ENCODE measurements at places on chromosomes 5 and 9. TPM values are rescaled to one million over a fixed set of nuclear protein-coding genes. Genes with fewer than 3 reads are reported as not detected.
A peak's percentile ranks its signal among the peaks of the same experiment; 100 is the strongest.

- H3K27me3 ChIP-seq, result no peaks in the 10 kb centered on the region
- H3K4me3 ChIP-seq, result no peak overlapping the region
- H3K4me1 ChIP-seq, result peaks cover 16% of the 10 kb centered on the region
- DNase-seq, result no peak
- no peaks in the 10 kb centered on the region for H3K36me3 ChIP-seq
These were observed 52.3 kb downstream of the COL15A1 start for GRCh38 chr9:98995971-98996504.

- DNase-seq, result peak; percentile 68
- peak overlapping the region; percentile 34 for H3K27ac ChIP-seq
- peaks cover 2% of the 10 kb centered on the region for H3K4me1 ChIP-seq
- H3K27me3 ChIP-seq, result no peaks in the 10 kb centered on the region
- H3K36me3 ChIP-seq, result no peaks in the 10 kb centered on the region
These were observed 22.2 kb downstream of the TNFSF8 start for GRCh38 chr9:114908104-114908622.

- H3K4me1 ChIP-seq, result no peaks in the 10 kb centered on the region
- no peak for DNase-seq
- no peaks in the 10 kb centered on the region for H3K27me3 ChIP-seq
- H3K27ac ChIP-seq, result no peak overlapping the region
These were observed 122.8 kb downstream of the STARD4 start for GRCh38 chr5:111389390-111390082.

DNA sequence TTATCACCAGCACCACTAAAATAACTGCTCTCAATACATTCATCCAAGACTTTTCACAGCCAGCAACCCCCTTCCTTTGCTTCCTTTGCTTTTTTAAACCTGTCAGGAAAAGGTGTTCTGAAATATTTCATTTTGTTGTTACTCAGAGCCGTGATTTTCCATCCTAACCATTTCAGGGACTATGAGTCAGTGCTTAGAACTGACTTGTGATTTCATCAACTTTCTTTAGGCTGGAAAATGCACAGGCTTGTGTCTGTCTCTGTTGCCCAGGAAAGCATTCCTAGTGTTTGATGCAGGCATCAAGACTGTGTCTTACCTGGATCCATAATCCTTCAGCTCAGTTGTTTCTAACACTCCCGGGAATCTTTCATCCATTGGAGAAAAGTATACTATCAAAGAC, 805.6 kb downstream of the BRINP1 start:
- H3K27me3 ChIP-seq, result no peaks in the 10 kb centered on the region
- H3K4me3 ChIP-seq, result no peak overlapping the region
- no peak for DNase-seq

The CSF2 gene
- 16.8 TPM for polyA plus RNA-seq

The PCDHGA9 gene
- polyA plus RNA-seq, result 0.90 TPM

The DNAJB5 gene
- polyA plus RNA-seq, result 8.9 TPM

- no peak overlapping the region for H3K4me3 ChIP-seq
- peak; percentile 66 for DNase-seq
- no peaks in the 10 kb centered on the region for H3K36me3 ChIP-seq
- H3K4me1 ChIP-seq, result peaks cover 22% of the 10 kb centered on the region
These were observed 73.4 kb downstream of the ANGPTL2 start for GRCh38 chr9:127049044-127049443.

The INSYN2B gene
- polyA plus RNA-seq, result 0.10 TPM

GRCh38 chr5:62718324-62718723, 139.7 kb downstream of the LRRC70 start:
- no peak overlapping the region for H3K27ac ChIP-seq
- H3K4me3 ChIP-seq, result no peak overlapping the region
- no peaks in the 10 kb centered on the region for H3K36me3 ChIP-seq
- no peaks in the 10 kb centered on the region for H3K27me3 ChIP-seq
- DNase-seq, result no peak

The WNT8A gene
- not detected for polyA plus RNA-seq

DNA sequence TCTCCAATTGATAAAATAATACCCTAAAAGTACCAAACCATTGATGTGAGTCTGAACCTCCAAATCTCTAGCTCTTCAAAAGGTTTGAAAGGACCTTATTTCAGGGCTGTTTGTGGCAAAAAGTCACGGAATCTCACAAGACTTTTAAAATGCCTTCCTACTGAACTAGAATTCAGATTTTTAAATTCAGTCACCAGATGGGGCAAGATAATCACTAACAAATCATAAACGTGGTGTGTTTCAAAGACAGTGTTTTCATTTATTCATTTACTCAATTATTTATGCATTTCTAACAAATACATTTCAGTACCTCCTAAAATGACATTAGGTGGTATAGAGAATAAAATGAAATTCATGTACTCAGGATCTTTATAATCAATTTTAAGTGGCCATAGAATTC, 68.2 kb upstream of the SMC2 start:
- H3K27me3 ChIP-seq, result no peaks in the 10 kb centered on the region
- no peak overlapping the region for H3K4me3 ChIP-seq
- no peaks in the 10 kb centered on the region for H3K4me1 ChIP-seq

GRCh38 chr5:177312649-177313181, 1.0 kb upstream of the MXD3 start:
- DNase-seq, result peak; percentile 42
- no peaks in the 10 kb centered on the region for H3K27me3 ChIP-seq
- H3K4me3 ChIP-seq, result no peak overlapping the region
- H3K36me3 ChIP-seq, result no peaks in the 10 kb centered on the region
- no peak overlapping the region for H3K27ac ChIP-seq

GRCh38 chr5:22998362-22998761, 145.2 kb upstream of the CDH12 start:
- DNase-seq, result no peak
- no peaks in the 10 kb centered on the region for H3K27me3 ChIP-seq
- no peak overlapping the region for H3K4me3 ChIP-seq
- H3K4me1 ChIP-seq, result no peaks in the 10 kb centered on the region
- no peak overlapping the region for H3K27ac ChIP-seq
- H3K36me3 ChIP-seq, result no peaks in the 10 kb centered on the region

Measured in lung (tissue), 17 donors.